ENCODE measurements at places on chromosomes 3 and 15.

GRCh38 chr3:122215592-122216298 lies 32.3 kb downstream of the CASR start:
- no peak for DNase-seq

DNA sequence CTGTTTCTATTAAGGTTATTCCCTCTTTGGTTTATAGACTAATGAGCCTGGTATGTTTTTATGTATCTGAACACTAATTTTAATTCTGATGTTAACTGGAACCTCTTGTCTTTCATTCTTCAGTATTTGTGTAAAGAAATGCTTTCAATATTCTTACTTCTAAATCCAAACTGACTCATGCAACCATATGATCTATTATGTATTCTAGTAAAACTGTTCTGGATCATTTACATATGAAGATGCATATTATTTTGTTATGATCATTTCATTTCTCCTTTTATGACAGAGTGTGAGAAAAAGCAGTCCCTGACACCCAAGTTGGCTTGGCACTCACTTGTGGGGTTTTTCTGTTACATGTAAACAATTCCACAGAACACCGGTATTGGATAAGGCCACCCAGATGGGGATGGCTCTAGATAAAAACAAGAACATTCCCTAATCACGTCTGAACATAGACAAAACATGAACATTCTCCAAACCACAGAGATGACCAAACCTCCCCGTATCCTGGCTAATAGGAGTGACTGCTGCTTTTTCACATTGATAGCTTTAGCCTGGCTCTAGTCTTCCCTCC lies 72.2 kb upstream of the EPHB3 start:
- no peak for DNase-seq

DNA sequence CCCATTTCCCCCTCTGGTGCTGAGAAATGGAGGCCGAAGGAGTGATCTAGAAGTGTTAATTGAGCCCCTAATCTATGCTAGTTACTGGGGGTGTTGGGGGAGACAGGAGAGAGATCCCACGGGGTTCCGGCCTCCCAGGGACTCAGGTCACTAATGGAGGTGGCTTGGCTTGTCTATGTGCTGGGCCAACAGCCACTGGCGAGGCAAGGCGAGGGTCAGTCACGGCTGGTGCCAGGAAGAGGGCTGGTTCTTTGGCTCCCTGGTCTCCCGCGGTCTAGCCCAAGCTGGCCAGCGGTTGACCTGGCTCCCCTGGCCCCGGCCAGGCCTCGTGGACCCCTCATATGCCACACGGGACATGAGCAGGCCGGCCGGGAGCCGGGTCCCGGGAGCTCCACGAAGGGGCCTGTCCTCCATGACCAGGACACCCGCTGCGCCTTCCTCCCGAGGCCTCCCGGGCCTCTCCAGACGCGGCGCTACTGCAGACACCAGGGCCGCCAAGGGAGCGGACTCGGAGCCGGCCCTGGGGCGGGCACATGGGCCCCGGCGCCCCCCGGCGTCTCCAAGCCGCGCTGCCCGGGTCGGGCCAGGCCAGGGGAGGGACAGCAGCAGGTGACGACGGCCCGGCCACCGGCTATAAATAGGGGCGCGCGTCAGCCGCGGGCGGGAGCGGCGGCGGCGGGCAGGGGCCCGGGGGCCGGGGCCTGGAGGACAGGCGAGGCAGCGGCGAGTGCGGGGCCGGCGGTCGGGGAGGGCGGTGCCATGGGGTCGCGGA lies at the start of gene ALPK3:
Gene ALPK3, plus strand, starts transcription at position 663 of the 772 bp plus-strand sequence. Its CDS starts 97 bp downstream, at position 760.
- peak; percentile 89 for DNase-seq

- DNase-seq: peak; percentile 57
Observed at GRCh38 chr3:42500091-42500490, 2.4 kb upstream of the VIPR1 start.

DNA sequence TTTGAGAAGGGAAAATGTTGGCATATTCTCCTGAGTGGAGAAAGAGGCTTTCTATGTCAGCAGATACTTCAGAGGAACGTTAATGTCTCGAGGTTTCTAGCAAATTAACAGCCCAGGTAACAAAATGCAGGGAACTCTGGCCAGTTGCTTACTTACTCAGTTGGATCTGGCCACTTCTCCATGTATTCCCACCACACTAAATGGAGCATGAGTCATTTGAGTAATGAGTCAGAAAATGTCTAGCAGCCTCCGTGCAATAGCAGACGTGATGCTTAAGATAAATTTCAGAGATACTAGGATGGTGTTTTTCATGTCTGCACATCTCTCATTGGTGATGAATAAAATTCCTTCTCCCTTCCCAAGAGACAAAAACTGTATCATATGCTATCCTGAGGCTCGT lies 671.5 kb downstream of the FHIT start:
- DNase-seq: no peak

- DNase-seq: no peak
Observed at GRCh38 chr15:64464276-64465005, 4.1 kb downstream of the ZNF609 start.

DNA sequence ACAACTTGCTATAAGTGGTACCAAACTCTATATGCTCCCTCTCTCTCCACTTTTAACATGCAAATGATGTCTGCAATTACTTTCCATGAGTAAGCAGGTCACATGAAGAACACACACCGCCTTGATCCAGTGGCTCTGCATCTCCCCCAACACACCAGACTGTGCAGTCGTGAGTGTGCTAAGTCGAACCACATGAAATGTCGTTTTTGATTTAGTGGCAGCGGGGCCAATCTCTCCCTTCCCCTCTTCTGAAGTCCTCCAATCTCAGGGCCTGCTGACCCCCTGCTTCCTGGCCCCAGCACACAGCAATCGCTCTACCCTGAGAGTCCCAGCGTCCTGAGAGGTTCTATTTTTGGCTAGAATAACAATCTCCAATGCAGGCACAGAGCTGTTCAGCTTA lies 312.5 kb downstream of the SHQ1 start:
- DNase-seq: no peak

Data from coronary artery (tissue), 2 donors.